ENCODE measurements at places on chromosomes 3 and 15.

DNA sequence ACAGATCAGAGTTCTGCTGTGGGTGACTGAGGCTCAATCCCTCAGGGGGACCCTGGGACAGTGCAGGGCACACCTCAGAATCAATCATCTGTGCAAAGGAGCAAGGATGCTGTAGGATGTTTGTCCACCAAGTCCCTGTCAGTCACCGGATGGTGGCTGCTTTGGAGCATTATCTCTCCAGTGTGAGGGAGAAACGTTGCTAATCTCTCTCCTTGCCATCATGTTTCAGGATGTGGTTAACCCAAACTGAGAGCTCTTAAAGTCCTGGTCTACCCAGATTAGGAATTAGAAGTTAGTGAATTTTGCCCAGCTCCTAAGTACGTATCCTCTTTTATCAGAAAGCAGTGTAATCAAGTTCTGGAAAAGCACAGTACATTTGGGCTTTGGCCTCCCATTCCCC is 26.2 kb upstream of the LRRC3B start:
- DNase-seq = no peak

- DNase-seq = peak; percentile 27
Observed at GRCh38 chr3:17151598-17152373, 267.0 kb downstream of the PLCL2 start.

GRCh38 chr3:115381573-115381912 is 234.5 kb upstream of the ZBTB20 start:
- DNase-seq = no peak

DNA sequence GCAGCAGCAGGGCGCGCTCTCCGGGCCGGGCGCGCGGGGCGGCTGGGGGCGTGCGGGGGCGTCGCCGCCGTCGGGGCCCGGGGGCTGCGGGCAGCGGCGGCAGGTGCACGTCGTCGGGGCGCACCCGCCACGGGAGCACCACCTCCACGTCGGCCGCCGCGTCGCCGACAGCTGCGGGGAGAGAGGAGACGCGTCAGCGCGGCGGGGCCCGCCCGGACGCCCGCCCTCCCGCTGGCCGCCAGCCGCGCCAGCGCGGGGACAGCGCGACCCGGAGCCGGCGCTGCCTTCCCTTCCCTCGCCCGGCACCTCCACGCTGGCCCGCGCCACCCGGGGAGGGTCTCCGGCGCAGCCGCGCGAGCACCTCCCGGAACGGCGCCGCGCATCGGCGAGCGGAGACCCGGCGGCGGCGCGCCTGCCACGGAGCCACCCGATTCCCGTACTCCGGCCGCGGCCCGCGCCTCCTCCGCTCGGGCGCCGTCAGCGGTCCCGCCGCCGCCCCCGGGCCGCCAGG is 481 bp downstream of the ADAMTS17 start:
- peak; percentile 16 for DNase-seq

GRCh38 chr3:123593381-123593780 is 8.5 kb upstream of the HACD2 start:
- DNase-seq = no peak

- no peak for DNase-seq
Observed at GRCh38 chr3:102238362-102238761, 196.5 kb upstream of the ZPLD1 start.

DNA sequence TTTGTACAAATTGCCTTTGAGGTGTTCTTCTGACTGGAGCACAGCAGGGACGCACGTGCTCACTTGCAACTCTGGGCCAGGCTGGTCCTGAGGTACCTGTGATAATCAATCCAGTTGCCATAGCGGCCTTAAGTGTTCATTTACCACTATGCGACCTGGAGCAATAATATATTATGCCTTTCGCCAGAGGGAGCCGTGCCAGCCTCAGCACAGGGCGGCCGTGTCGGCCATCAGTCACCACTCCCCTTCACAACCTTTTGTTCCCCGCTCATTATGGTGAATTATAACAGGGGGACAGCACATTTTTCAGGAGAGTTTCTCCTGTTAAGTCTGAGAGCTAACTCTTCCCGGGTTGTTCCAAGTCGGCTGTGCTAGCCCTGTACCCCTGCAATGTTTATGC is 289.7 kb downstream of the RORA start:
- DNase-seq = no peak

DNA sequence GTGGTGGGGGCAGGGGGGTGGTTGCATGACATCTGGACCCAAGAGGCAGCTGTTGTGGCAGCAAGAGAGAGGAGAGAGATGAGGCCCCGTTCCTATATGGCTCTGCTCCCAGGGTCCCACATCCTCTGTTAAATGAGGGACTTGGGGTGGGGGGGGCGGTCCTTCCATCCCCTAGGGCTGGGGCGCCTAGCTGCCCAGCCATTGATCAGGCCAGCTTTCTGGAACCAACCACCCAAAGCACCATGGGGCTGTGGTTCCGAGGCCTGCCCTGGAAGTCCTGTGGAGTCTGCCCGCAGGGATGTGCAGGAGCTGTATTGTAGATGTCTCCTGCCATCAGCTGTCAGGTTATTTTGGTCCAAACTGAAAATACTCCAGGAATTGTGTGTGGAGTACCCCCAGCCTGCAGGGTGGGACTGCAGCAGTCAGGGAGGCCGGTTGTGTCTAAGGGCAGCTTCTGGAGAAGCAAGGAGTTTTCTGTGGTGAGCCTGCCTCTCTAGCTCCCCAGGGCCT is 5.2 kb downstream of the FURIN start:
- no peak for DNase-seq

GRCh38 chr3:71710906-71711494 is 14.2 kb downstream of the EIF4E3 start:
- no peak for DNase-seq

GRCh38 chr15:33963831-33964664 is 4.2 kb upstream of the CHRM5 start:
- DNase-seq = no peak

DNA sequence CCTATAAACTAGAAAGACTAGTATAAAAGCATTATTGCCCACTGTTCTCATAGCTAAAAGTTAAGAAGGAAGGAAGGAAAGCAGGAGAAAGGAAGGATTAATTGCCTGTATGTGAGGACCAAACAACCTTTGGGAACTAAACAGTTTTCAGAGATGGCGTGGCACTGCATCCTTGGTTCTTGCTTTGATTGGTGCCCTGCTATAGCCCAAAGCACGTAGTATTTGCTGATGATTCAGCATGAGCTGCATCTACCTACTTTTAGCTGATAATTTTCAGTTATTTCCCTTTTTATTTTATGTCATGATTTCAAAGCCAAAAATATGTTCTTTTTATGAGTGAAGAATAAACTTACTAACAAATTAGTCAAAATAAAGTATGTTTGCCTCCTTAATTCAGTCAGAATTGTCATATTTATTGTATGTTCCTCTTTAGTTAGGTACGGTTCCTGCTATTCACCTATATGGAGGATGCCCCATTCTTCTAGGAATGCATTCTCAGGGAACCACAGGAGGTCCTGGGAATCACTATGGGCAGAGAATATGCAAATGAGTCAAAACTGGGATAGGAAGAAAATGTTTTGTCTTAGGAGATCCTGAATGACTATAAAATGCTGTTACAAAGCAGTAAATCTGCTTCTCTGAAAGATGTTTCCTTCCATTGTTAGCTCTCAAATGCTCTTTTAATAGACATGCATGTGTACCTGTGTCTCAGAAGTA is 65.4 kb upstream of the THSD4 start:
- no peak for DNase-seq

- DNase-seq = peak; percentile 22
Observed at GRCh38 chr15:59170295-59171066, 36.2 kb upstream of the LDHAL6B start.

GRCh38 chr15:77112838-77113504 is 42.1 kb upstream of the TSPAN3 start:
- no peak for DNase-seq

DNA sequence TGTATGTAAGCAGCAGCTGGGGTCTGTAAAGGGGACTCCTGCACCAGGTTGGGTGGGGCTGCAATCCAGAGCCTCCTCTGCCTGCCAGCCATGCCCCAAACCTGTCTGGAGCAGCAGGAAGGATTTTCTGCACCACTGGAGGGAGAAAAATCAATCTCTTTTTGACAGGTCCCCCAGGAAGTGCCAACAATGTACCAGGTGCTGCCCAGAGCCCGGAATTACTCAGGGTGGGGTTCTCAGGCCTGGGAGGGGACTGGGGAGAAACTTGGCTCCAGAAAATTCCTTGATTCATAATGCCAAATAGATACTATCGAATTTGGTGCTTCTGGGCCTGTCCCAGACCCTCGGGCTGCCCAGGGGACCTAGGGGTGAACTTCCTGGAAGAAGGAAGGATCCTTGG is 52.6 kb downstream of the WNT7A start:
- peak; percentile 59 for DNase-seq

- DNase-seq = no peak
Observed at GRCh38 chr15:98983334-98983733, 24.3 kb downstream of the PGPEP1L start.

DNA sequence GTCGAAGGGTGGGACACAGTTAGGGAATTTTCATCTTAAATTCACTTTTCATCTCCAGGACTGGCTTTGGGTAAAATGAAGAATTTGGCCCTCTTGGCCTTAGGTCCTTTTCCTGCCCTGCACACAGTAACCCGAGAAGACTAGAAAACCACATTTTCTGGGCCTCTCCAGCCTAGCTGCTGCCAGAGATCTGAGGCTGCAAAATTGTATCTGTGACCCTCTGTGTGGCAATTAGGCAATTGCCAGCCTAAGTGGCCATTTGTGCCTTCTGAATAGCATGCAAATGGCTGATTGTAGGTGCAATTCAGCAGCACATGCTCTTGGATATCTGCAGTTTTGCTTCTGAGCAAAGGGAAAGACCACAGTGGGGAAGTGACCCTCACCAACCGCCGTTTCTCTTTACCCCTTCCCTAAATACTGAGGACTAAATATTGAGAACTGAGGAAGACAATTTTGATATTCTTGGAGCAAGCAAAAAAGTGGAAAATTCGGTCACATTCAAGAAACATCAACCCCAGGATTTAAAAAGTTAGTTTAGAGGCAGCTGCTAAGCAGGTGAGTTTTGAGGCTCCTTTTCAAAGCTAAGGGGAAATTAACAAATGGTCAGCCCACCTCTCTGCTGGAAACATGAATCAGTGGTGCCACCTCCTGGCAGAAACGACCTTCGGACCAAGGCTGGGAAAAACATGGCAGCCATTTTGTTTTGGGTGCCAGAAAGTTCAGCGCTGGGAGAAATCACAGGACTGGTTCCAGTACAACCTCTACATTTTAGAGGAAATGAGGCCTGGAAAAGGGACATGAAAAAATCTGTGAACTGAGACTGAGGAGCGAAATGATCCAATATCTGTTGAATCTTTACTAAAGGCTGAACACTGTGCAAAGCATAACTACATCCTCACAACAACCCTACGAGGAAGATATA is 56.6 kb upstream of the PRTG start:
- peak; percentile 90 for DNase-seq

All from kidney (tissue), 22 donors.